ENCODE measurements at places on chromosomes 3 and 15.

- no peak for DNase-seq
Observed at GRCh38 chr15:96695426-96695825, 364.9 kb downstream of the NR2F2 start.

DNA sequence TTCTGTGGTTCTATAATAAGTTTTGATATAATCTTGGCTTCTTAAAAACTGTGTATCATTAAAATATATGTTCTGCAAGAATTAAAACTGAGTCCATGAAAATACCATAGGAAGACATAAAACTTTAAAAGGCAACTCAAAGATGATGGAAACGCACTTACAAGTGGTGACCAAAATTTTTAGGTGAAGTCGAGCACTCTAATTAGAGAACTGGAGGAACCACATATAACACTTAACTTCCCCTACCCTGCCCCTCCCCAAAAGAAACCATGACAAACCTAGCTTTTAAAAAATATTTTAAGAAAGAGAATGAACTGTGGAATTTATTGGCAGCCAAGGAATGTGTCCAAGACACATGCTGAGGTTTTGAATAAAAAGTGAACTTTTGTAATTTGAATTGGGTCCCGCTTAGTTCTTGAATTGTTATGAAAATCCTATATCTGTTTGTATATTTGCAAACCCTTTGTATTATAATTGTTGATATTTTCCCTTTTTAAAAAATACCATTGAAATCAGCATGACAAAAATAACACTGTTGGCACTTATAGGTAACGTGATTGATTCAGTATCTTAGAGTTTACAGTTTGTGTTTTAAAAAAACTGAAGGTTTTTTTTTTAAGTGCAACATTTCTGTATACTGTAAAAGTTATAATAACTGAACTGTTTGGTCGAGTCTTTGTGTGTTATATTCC lies 7.7 kb downstream of the NR2F2 start:
- no peak for DNase-seq

GRCh38 chr15:34652726-34653033 lies 69.2 kb upstream of the GOLGA8B start:
- DNase-seq: no peak

DNA sequence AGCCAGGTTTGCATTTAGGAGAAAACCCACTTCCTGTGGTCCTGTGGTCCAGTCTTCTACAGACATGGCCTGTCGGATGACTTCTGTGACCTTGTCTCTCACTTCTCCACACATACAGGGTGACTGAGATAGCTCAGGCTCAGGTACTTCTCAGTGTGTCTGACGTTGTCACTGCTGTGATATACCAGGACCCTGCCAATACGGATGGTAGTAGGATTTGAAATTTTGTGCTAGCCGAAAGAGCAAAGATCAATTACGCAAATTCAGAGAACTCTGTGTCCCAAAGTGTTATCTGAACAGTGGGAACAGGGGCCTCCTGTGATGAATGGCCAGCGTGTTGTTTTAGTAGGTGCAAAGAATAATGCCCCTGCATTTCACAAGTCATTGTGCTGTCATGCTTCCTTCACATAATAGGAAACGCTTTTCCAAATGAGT lies 128.9 kb downstream of the MCTP2 start:
- no peak for DNase-seq

All from T47D (cell line).